ENCODE measurements at places on chromosomes 2 and 18.

GRCh38 chr18:52190631-52191030 is 149.4 kb upstream of the DCC start:
- DNase-seq, result no peak

GRCh38 chr2:97997784-97998392 is 2.1 kb upstream of the TMEM131 start:
- DNase-seq, result no peak

DNA sequence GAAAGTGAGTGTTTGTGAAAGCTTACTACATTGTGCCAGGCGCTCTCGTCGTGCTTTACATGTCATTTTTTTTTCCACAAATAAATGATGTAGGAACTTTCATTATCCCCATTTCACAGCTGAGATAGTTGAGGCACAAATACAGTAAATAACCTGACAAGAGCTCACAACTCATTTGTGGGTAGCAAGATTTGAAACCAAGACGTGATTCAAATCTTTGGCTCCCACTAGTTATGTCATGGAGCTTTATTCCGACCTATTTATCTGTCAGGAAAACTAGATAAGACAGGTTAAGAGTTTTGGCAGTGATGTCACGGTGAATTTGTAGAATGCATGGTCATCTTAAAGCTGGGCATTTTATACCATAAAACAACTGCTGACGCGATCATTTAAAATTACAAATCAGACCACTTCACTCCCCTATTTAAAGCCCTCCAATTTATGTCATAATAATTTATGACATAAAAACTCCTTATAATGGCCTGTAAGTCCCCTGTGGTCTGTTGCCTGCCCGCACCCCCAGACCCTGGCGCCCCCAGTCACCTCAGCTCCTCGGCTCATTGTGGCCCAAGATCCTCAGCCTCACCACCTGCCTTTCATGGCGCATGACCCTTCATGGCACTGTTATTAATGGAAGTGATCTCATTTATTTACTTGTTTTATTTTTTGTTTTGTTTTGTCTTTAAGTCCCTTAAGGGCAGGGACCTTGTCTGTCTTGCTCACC is 678 bp upstream of the ZNF24 start:
- DNase-seq, result no peak

DNA sequence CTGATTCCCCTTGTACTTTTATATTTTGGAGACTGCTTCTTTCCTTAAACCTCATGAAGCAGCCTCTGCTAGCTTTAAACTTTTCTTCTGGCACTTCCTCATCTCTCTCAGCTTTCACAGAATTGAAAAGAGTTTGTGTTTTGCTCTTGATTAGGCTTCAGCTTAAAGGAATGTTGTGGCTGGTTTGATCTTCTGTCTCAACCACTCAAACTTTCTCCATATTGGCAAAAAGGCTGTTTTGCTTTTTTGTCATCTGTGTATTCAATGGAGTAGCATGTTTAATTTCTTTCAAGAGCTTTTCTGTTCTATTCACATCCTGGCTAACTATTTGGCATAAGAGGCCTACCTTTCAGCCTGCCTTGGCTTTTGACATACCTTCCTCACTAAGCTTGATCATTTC is 36.3 kb upstream of the MSTN start:
- DNase-seq, result no peak

GRCh38 chr2:121137571-121137970 is 147.4 kb downstream of the TFCP2L1 start:
- DNase-seq, result no peak

DNA sequence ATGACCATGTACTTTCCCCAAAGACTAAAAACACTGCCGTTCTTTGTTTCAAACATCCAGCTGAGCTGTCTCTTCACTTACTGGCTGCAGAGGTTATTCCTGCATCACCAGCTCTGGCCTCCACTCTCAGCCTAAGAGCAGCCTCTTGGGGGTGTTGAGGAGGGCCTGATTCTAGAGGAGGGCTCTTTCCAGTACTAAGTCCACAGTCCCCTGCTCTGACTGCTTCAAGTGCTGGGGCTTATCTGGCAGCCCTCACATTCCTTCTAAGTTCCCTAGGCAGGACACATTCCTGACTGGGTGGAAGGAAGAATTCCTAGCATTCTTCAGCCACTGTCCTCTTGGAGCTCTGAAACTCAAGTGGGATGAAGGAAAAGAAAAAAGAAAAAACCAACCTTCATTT is 32.9 kb upstream of the EHBP1 start:
- no peak for DNase-seq
